ENCODE measurements at places on chromosomes 12 and 14. TPM values are rescaled to one million over a fixed set of nuclear protein-coding genes. Genes with fewer than 3 reads are reported as not detected.

The NFATC4 gene
- total RNA-seq: 14.6 TPM

The INHBE gene
- total RNA-seq: 2.5 TPM

The C3AR1 gene
- 1.9 TPM for total RNA-seq

The FAIM2 gene
- total RNA-seq: not detected

The ZNF891 gene
- 0.11 TPM for total RNA-seq

The TMTC2 gene
- total RNA-seq: 0.13 TPM

The WNT5B gene
- 8.9 TPM for total RNA-seq

The CGRRF1 gene
- 17.3 TPM for total RNA-seq

The LARP4 gene
- total RNA-seq: 20.9 TPM

The RPS6KA5 gene
- total RNA-seq: 1.9 TPM

The GPR65 gene
- total RNA-seq: 2.2 TPM

The MEG3 gene
- total RNA-seq: 39.1 TPM

The KRT83 gene
- not detected for total RNA-seq

The SOX5 gene
- total RNA-seq: 1.7 TPM

The AMDHD1 gene
- total RNA-seq: 0.41 TPM
